GM10248 (cell line): ENCODE measurements at places on chromosomes 5 and 9.

GRCh38 chr5:72702881-72703434 lies 113.5 kb upstream of the TNPO1 start:
- no peak for DNase-seq

DNA sequence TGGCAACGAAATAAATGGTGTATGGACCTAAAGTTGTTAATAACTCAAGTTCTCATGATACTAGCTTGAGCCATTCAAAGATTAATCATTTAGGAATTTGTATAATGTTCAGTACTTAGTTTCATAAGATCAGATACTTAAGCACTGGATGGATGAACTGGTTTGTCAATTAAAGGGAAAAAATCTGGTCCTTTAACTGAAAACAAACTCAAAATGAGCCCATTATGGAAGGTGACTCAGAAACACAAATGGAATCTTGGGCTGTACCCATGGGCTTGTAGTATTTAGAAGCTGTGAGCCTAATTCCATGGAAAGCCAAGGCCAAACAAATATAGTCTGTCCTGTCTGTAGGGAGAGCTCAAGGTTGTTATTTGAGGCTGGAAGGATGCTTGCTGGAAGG lies 27.6 kb upstream of the ADRB2 start:
- DNase-seq = no peak

GRCh38 chr5:43336159-43336558 lies 22.9 kb upstream of the HMGCS1 start:
- no peak for DNase-seq

DNA sequence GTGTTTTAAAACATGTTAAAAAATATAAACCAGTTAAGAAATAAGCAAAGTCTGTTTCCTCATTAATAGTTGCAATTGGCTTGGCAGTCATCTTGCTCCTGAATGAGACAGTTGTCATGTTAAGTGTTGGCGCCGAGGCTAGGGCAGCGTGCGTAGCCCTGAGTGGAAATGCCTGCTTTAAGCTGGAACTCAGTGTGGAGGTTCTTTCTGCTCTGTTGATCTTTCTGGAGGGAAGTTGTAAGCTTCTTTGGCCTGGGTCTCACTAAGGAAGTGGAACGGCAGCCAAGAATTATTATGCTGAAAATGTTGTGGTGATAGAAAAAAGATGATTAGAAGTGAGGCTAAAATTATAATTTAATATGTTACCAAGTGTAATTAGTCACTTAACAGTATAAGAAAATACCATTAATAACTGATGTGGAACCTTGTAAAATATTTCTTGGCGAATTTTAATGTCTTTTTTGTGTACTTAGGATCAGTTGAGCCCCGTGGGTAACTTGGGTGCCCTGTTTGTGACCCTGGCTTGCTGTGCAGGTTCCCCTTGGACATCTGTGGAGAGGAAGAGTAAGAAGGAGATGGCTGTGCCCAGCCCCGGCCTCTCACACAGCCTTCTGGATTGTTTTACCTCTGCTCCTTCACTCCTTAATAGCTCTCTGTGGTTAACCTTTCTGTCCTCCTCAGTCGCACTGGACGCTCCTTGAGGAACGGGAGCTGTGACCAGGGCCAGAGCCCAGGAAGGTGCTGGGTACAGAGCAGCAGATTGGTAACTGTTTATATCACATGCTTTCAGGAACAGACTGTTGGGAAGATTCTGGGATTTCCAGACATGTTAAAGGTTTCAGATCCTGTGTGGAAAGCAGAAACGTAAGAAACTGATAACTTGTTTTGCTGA lies 31.0 kb downstream of the PCBD2 start:
- no peak for DNase-seq

DNA sequence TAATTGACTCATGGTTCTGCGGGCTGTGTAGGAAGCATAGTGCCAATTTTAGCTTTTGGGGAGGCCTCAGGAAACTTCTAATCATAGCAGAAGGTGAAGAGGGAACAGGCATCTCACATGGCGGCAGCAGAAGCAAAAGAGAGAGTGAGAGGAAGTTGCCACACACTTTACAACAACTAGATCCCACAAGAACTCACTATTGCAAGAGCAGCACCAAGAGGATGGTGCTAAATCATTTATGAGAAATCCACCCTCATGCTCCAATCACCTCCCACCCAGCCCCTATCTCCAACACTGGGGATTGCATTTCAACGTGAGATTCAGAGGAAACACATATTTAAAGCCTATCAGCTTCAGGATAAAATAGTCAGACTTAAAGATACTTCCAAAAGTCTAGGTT lies 36.1 kb upstream of the LPAR1 start:
- DNase-seq = no peak
